PC-3 (cell line): ENCODE measurements at places on chromosomes 16 and 17. TPM values are rescaled to one million over a fixed set of nuclear protein-coding genes. Genes with fewer than 3 reads are reported as not detected.

Gene SMTNL2
- total RNA-seq: not detected in 2 replicates

Gene HBA2
- not detected in 2 replicates for total RNA-seq

Gene UNKL
- 18.8 and 33.9 TPM in 2 replicates for total RNA-seq

Gene OTOP2
- total RNA-seq: not detected in 2 replicates

Gene MRM3
- total RNA-seq: 32.1 and 40.4 TPM in 2 replicates

Gene CA4
- total RNA-seq: not detected in 2 replicates

Gene MT1M
- total RNA-seq: 1.3 and 1.5 TPM in 2 replicates

Gene ARL5C
- total RNA-seq: 0.58 TPM in 1 of 2 replicates, not detected in the other

Gene CDH15
- 1.5 and 1.9 TPM in 2 replicates for total RNA-seq

Gene SBK1
- 0.95 and 1.5 TPM in 2 replicates for total RNA-seq

Gene RUNDC3A
- 0.29 and 1.4 TPM in 2 replicates for total RNA-seq

Gene DRC3
- 1.9 and 2.2 TPM in 2 replicates for total RNA-seq

Gene ABCA5
- 7.0 and 9.4 TPM in 2 replicates for total RNA-seq

Gene VTN
- not detected in 2 replicates for total RNA-seq

Gene SULT1A4
- 0.40 and 8.3 TPM in 2 replicates for total RNA-seq

Gene EVPLL
- 1.1 and 1.3 TPM in 2 replicates for total RNA-seq

Gene RAMP2
- not detected in 2 replicates for total RNA-seq

Gene NEK8
- total RNA-seq: 2.4 and 3.7 TPM in 2 replicates

Gene KRT27
- not detected in 2 replicates for total RNA-seq

Gene IRX5
- total RNA-seq: 0.22 TPM in 1 of 2 replicates, not detected in the other

Gene MT1E
- total RNA-seq: not detected in 2 replicates

Gene CLN3
- 10.7 and 13.3 TPM in 2 replicates for total RNA-seq

Gene CX3CL1
- total RNA-seq: 0.35 TPM in 1 of 2 replicates, not detected in the other

Gene OR3A1
- total RNA-seq: not detected in 2 replicates

Gene KCNG4
- 0.04 TPM in 1 of 2 replicates, not detected in the other for total RNA-seq

Gene MPP2
- 7.7 and 8.2 TPM in 2 replicates for total RNA-seq

Gene KRT32
- total RNA-seq: 1.5 TPM in 2 replicates

Gene GAN
- total RNA-seq: 5.3 and 5.8 TPM in 2 replicates

Gene ACAP1
- not detected in 2 replicates for total RNA-seq

Gene AHSP
- not detected in 2 replicates for total RNA-seq

Gene PAQR4
- total RNA-seq: 37.9 and 45.0 TPM in 2 replicates

Gene BCAR1
- 49.3 and 68.0 TPM in 2 replicates for total RNA-seq

Gene TTYH2
- 17.6 and 21.0 TPM in 2 replicates for total RNA-seq
